ENCODE measurements at places on chromosomes 1 and 21. TPM values are rescaled to one million over a fixed set of nuclear protein-coding genes. Genes with fewer than 3 reads are reported as not detected.
A peak's percentile ranks its signal among the peaks of the same experiment; 100 is the strongest.

Gene BCAR3
- 49.5 TPM for total RNA-seq

Gene KIF2C
- total RNA-seq, result 82.1 TPM

Gene TIAM1
- total RNA-seq, result 7.8 TPM

Gene SLC44A3
- 3.8 TPM for total RNA-seq

Gene SLC37A1
- total RNA-seq, result 5.2 TPM

Gene LCE1D
- total RNA-seq, result not detected

Gene PLA2G2F
- total RNA-seq, result not detected

DNA sequence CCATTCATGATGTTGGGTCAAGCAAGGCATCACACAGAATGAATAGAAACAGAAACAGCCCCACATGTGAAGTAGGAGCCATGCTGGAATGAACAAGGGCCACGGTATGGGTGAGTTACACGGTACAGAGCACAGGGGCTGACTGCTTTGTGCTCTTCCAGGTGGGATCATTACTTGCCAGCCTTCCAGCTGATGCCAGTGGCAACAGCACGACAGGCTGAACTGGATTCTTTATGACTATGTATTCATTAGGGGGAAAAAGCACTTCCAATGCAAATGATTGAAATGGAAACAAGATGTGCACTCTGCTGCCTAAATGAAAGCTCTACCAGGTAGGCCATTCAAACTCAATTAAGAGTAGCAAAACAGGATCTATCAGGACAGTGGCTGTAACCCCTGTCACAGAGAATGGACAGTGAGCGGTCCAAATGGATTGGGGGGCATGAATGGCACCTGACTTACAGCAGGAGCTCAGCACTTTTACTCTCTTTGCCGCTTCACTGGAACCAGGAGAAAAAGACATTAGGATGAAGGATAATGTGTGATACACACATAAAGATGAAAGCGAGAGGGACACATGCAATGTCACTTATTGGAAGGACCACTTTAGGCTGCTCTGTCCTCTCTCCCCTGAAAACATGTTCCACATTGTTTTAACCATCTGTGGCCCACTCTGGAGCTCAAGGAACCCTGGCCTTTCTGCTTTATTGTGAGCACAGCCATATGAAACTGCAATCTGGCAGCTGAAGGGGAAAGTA lies 23.4 kb upstream of the IRF2BP2 start:
- DNase-seq, result no peak

- no peak for DNase-seq
These were observed 17.5 kb downstream of the CCT3 start for GRCh38 chr1:156320560-156320959.

DNA sequence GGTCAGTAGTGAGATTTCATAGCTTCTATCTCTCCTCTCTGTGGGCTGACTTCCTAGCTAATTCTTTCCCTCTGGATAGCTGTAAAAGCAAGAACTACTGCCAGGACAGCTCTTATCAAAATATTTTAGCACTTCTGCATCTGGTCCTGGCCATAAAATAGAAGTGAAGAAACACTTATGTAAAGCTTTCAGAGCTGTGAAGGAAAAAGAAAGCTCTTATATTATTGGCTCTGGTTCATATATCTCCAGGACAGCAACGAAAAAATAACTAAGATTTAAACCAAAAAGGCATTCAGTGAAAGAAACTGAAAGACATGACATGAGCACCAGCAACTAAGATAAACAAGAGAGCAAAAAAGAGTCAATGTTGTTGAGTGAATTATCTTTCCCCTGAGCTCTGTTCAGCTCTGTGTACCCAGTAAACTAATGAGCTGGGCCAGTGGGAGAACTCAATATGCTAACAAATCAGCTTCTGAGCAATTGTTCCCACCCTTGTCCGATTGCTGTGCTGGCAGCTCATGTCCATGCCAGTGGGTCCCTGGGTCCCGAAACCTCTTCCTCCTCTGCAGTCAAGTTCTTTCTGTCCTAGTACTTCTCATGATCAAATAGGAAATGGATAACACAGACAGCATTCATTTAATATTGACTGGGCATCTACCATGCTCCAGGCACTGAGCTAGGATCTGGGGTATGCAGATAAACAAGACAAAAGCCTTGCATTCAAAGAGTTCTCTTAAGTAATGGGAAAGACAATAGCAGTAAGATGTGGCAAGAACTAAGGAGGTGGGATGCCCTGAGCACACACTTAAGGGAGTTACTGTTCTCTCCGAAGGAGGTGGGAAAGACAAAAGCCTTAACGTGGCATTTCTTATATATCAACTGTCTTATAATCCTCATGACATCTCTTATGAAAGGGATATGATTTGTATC lies 45.3 kb upstream of the MAN1A2 start:
- DNase-seq, result no peak

- no peak for DNase-seq
These were observed 13.9 kb upstream of the IFFO2 start for GRCh38 chr1:18970358-18970757.

GRCh38 chr21:38758501-38759214 lies 47.1 kb upstream of the ETS2 start:
- no peak for DNase-seq

- DNase-seq, result no peak
These were observed 169.5 kb upstream of the L1TD1 start for GRCh38 chr1:62025154-62025553.

DNA sequence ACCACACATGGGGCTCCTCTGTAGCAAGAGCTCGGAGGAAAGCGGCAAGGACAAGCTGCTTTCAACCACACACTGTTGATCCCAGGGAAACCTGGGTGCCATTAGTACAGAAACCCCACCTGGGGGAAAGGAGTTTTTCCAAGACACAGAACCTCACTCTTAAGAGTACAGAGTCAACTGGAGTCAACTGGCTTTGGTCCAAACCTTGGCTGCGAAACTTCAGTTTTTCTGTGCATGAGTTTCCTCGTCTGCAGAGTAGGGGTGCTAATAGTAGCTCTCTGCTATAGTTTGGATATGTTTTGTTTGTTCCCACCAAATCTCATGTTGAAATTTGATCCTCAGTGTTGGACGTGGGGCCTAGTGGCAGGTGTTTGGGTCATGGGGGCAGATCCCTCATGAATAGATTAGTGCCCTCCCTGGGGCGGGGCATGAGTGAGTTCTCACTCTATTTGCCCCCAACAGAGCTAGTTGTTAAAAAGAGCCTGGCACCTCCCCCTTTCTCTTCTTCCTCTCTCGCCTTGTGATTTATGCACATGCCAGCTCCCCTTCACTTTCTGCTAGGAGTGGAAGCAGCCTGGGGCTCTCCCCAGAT lies 161.1 kb downstream of the PIGK start:
- DNase-seq, result no peak

GRCh38 chr21:44881198-44881872 lies 7.8 kb upstream of the PTTG1IP start:
- DNase-seq, result peak; percentile 84

GRCh38 chr1:28886731-28887418 lies 27.5 kb upstream of the EPB41 start:
- DNase-seq, result peak; percentile 66

DNA sequence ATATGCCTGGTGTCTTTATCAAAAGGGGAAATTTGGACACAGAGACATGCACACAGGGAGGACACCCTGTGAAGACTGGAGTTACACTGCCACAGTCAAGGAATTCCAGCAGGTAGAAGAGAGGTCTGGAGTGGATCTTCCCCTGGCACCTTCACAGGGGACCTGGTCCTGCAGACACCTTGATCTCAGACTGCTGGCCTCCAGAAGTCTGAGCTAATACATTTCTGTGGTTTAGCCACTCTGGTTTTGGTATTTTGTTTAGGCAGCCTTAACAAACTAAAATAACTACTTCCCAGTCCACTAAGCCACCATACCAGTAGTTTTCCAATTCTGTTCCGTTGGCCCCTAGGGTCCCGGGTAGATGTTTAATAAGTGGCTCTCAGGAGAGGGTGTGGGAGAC lies 164.7 kb downstream of the SETD4 start:
- no peak for DNase-seq

DNA sequence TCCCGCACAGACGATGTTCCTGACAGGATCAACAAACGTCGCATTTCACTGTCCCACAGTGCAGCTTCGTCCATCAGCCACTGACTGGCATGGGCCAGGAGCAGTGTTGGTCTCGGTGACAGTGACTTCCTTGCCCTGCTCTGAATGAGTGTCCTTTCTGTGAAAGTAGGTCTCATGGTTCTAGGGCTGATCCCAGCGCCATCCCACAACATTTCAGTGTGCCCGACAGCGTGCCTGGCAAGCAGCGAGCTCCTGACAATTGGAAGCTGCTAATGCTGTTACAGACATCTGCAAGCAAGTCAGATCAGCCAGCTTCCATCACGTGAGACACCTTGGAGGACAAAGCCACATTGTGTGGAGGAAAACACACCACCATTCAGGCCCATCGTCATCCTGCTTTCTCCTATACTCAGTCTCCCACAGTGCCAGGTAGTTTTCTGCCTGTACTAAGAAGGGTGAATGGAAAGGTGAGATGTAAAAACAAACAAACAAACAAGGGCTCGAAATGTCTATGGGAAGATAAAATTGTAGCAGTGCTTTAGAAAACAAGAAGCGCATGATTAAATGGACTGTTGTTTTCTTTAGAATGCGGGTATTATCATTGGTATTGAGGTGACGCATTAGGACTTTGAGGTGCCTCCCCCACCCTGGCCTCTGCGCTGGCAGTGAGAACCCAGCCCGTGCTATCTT lies 21.9 kb downstream of the ERRFI1 start:
- no peak for DNase-seq

DNA sequence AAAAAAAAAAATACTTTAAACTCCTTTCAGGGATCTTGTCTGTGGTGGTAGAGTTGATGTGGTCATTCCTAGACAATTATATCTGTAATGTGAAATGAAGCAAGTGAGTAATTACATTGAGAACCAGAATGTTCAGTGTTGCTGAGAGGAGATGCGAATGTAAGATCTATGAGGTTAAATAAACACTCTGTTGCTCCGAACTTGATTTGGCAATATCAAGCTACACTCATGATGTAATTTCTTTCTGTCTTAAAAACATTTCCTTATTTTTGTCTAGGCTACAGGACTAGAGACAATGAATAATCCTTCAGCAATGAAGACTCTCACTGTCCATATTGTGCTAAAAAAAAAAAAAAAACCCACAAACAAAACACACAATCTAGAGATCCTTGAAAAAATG lies 63.1 kb upstream of the IGSF5 start:
- peak; percentile 11 for DNase-seq

- no peak for DNase-seq
These were observed 198.9 kb downstream of the NTNG1 start for GRCh38 chr1:107339775-107340174.

DNA sequence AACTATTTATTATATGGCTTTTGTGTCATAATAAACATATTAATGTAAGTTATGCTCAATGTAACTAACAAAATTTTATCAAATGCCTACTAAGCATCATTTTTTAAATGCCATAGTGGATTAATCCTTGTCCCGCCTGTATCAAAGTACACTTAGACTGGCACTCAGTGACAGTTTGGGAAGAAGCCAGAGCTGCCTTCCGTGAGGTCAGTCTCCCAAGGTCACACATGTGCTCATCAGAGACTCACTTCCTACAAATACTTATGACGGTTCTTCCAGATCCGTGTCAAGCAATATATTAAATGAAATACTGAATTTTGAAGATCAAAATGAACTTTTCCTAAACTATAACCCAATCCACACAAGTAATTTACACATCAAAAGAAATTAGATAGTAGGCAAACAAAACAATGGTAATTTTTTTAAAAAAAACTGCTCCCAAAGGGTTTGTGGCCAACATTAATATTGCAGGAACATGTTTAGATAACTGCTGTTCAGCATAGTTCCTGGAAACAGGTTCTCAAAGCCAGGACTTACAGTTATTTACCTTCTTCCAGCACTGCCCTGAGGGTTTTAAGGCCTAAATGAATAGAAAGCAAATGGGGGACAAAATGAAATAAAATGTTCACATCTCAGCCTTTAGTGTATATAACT lies 27.2 kb downstream of the WLS start:
- no peak for DNase-seq

DNA sequence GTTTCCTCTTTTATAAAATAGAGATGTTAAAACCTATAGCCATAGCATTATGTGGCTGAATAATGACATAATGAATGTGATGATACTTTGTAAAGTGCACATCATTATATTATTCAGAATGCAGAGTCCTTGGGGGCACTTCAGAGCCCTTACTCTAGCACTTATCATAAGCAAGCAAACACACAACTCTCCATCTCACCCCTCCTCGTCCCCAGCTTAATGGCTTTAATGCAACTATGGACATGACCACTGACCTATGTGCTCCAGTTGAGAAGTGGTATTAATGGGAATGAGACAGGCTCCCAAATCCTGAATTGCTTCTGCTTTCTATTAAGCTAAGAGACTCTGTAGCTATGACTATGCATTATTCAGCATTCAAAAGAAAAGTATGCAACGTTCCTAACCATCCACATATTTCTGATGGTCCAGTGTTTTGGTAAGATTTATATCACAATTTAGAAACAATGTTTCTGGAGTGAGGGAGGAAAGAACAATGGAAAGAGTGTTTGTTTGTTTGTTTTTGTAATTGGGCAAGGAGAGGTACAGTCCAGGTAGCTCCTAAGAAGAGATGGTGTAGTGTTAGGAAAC lies 194.0 kb upstream of the PLXNA2 start:
- peak; percentile 49 for DNase-seq

DNA sequence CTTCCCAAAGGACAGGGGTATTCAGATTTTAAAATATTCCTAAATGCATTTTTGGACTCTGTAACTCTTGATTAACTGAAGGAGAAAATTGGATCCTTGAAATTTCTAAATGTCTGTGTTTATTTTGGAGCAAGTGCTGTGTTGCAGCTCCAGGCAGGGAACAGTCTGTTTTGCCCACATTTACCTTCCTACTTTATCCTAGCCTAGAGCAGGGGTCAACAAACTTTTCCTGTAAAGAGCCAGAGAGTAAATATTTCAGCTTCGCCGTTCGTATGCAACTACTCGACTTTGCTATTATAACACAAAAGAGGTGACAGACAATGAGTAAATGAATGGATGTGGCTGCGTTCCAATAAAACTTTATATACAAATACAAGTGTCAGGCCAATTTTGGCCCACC lies 402.2 kb downstream of the GPATCH2 start:
- no peak for DNase-seq

DNA sequence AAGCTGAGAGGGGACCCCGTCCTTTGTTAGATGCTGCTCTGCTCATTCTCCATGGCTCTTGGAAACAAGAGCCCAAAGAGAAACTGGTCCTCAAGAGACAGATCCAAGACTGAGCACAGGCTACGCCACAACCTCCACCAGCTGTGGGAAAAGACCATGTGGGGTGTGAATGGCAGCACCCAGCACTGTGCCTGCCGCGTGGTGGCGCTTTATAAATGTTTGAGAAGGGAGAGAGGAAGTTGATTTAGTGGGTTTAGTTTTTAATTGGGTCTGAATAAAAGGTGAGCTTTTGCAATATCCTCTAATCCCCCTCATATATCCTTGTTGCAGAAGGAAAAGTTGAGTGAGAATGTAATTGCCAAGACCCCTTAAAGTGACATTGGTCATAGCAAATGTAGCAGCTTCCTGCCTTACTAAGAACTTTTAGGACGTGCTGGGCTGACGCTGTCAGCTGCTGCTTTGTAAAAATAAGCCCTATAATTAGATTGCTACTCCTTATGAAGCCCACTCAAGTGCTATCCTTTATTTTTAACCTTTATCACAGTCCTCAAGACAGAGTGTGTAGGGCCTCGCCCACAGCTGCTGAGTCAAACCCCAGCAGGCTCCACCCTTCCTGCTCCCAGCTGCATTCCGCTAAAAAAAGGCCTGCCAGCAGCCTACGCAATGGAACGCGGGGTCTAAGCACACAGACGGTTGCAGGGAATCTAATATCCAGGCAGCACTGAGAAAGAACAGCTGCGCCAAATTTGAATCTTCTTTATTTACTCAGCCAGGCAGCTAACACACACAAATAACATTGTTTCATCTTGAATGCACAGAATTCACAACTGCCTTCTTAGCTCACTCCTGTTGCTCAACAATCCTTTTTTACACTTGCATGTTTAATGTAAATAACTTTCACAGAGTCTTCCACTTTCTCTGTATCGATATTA lies 47.4 kb upstream of the PRDX6 start:
- peak; percentile 86 for DNase-seq
